ENCODE measurements at places on chromosomes 6 and 20.

- DNase-seq, result no peak
These were observed 4.9 kb downstream of the ELMO2 start for GRCh38 chr20:46401478-46401860.

- DNase-seq, result no peak
These were observed 311.5 kb downstream of the PLCB1 start for GRCh38 chr20:8443464-8444072.

DNA sequence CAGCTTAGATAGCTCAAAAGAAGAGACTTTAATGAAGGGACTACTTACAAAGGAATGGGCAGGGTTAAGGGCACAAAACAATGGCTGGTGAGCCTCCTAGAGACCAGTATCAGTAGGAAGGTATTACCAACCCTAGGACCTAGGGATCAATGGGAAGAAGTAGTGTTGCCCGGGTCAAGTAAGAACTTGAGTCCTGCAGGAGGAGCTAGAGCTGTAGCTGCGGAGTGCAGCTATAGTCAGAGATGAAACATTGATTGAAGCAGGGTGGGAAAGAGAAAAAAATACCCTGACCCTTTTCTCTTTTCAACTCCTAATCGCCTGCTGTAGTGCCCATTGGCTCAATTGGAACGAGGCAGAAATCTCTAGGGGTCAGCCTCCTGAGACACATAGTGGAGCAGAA is 144.0 kb downstream of the FLRT3 start:
- DNase-seq, result no peak

DNA sequence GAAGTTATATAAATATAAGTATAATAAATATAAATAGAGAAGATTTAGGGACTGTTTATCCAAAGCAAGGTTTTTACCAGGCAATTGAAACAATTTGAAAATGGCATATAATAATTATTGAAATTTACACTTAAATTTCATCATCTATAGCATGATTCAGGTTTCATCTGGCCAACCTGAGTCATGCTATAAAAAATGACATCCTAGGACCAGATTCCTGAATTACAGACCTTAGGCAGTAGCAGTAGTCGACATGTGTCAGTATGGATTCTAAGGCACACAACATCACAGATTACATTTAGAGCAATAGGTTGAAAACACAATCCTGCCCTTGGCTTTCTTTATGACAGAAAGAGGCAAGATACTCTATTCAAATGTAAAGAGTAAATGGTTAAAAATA is 592.3 kb downstream of the PHF3 start:
- DNase-seq, result no peak

DNA sequence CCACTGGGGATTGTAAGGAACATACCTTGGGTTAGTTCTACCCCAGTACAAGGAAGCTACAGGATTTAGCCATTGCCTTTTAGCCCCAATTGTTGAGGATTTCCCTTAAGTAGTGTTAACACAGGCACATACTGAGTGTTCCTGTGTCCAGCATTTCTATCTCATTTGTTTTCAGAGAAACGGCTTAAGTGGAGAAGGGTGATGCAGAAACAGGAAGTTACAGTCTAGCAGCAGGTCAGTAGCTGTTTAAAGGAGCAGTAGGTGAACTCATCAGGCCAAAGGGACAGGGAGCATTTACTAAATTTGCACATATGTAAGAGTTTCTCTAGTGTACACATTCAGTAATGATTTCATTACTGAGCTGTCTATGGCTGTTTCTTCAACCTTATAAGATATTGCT is 644.2 kb upstream of the GJE1 start:
- peak; percentile 56 for DNase-seq

DNA sequence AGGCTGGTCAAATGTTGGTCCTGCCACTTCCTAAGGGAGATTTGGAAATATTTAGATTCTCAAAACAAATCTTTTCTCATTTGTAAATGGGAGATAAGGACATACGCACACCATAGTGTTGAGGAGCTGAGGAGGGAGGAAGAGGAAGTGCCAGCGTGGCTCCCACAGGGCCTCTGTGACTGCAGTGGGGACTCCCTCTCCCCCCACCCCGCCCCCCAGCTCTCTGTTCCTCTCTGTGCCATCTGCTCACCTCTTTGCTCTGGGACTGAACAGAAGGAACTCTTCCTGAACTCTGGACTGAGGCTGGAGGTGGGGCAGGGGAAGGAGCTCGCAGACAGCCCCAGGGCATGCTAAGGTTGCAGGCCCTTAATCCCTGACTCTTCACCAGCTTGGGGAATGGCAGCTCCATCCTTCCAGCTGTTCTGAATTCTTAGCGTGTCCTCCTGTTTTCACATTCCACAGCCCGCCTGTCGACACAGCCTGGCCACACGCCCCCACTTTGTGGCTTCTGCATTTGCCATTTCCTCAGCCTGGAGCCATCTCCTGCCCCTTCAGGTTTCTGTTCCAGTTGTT is 11.4 kb downstream of the DDX27 start:
- DNase-seq, result no peak

GRCh38 chr6:65116326-65116725 is 590.7 kb downstream of the EYS start:
- DNase-seq, result no peak

DNA sequence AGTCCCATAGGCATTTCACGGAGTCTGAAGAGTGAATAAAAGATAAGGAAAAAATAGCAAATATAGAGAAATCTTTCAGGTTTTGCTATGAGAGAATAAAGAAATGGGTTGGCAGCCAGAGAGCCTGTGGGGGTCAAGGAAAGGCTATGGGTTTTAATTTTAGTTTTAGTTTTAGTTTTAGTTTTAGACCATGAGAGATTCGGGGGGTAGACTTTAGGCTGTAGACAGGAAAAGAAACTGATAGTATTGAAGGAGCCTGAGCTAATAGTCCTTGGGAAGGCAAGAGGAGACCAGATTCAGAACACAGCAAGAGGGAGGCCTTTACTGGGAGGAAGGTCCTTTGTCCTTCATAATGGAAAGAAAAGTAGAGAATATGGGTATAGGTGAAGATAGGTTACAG is 19.3 kb downstream of the DOP1A start:
- DNase-seq, result no peak

- no peak for DNase-seq
These were observed 143.7 kb upstream of the SLC22A16 start for GRCh38 chr6:110620065-110620464.

- DNase-seq, result no peak
These were observed 49.5 kb downstream of the TRERF1 start for GRCh38 chr6:42402184-42402583.

DNA sequence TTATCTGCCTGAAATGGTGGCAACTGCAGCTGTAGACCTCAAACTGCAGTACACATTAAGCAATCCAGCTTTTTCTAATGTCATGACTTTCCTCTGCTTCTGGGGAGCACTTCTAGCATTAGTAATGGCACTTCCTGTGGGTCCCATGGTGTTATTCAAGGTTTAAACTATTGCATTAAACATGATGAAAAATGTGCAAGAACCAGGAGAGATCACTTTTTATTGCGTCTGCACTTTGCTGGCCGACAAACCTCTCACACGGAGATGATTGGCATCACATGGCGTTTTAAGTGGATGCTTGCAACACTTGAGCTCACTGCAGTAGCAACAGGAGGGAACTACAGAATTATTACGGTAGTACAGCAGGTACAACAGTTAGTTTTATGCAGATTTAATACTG is 148.4 kb downstream of the HIVEP2 start:
- DNase-seq, result no peak

DNA sequence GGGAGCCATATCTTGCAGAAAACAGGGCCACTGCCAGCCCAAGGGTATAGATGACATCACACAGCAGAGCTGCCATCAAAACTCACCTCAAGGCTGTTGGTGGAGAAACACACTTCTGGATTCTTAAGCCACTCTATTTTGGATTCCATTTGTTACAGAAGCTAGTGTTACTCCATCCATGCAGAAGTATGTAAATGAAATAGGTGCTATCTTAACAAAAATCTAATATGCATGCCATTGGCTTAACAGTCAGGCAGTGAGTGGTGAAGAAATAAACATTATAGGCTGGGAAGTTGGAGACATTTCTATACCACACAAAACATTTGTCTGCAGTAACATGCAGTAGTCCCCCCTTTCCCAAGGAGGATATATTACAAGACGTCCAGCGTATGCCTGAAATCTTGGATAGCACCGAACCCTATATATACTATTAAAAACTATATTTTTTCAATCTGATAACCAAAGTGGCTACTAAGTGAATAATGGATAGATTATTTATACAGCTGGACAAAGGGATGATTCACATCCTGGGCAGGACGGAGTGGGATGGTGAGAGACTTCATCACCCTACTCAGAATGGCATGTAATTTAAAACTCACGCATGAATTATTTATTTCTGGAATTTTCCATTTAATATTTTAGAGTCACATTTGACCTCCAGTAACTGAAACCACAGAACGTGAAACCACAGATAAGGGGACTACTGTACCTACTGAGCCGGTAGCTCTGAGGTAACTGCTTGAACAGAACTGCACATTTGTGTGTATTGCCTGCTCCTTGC is 160.0 kb upstream of the PLN start:
- peak; percentile 72 for DNase-seq

DNA sequence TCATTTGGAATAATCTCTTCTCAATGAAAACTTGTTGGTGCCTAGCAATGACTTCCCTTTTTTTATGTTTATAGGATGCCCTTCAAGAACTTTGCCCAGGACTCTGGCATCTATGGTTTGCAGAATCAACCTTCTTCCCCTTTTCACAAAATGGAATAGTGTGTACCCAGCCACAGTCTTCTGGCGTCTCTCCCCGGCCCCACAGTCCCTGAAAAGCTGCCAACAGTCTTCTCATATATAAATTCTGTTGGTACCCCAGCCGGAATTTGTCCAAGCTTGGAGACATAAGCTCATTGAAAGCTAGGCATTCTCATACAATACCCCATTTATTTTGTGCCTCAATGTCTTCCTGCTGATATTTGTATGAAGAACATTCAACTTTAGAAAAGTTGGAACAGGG is 26.4 kb upstream of the MCM3 start:
- DNase-seq, result no peak

GRCh38 chr6:21159465-21159864 is 434.1 kb upstream of the SOX4 start:
- no peak for DNase-seq

- DNase-seq, result no peak
These were observed 191.7 kb downstream of the ESR1 start for GRCh38 chr6:151999194-151999593.

GRCh38 chr6:125810445-125810844 is 19.7 kb downstream of the NCOA7 start:
- DNase-seq, result no peak

DNA sequence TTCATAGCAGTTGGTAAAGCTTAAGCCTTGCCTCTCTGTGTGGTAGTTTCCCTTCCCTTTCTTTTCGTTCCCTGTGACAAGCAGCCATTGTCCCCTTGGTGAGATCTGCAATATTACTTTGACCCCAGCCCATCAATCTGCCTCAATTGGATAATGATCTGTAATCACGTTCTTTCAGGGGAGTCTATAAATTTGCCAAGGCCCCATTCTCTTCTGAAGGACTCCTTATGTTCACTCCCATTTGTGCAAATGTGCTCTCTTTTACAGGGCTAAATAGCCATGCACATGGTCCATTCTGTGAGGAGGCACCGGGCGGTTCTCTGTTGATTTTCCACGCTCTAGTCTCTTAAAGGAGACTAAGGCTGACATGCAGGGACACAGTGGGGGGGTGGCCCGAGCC is 660.4 kb upstream of the SLC35B3 start:
- DNase-seq, result no peak

- DNase-seq, result no peak
These were observed 20.8 kb downstream of the OR2B2 start for GRCh38 chr6:27891320-27891875.

GRCh38 chr6:137271245-137272183 is 52.3 kb upstream of the IFNGR1 start:
- peak; percentile 37 for DNase-seq

GRCh38 chr6:167212713-167213005 is 54.9 kb upstream of the GPR31 start:
- no peak for DNase-seq

GRCh38 chr6:109454496-109455436 is 806 bp downstream of the MICAL1 start:
- DNase-seq, result no peak

- DNase-seq, result peak; percentile 71
These were observed 100.0 kb downstream of the NOL4L start for GRCh38 chr20:32484958-32485769.

DNA sequence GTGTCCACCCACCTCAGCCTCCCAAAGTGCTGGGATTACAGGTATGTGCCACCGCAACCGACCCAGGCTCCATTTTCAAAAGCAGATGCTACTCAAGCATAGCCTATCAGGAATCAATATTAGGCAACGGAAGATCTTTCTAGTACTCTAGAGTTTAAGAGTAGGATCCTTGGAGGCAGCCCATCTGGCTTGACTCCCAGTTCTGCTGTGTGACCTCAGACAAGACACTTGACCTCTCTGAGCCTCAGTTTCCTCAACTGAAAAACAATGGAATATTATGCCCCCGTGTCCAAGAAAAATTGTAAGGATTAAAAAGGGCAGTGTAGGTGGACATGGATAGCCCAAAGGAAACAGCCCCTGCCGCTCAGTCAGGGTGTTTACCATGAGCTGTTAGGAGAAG is 14.5 kb downstream of the ADA start:
- DNase-seq, result no peak

DNA sequence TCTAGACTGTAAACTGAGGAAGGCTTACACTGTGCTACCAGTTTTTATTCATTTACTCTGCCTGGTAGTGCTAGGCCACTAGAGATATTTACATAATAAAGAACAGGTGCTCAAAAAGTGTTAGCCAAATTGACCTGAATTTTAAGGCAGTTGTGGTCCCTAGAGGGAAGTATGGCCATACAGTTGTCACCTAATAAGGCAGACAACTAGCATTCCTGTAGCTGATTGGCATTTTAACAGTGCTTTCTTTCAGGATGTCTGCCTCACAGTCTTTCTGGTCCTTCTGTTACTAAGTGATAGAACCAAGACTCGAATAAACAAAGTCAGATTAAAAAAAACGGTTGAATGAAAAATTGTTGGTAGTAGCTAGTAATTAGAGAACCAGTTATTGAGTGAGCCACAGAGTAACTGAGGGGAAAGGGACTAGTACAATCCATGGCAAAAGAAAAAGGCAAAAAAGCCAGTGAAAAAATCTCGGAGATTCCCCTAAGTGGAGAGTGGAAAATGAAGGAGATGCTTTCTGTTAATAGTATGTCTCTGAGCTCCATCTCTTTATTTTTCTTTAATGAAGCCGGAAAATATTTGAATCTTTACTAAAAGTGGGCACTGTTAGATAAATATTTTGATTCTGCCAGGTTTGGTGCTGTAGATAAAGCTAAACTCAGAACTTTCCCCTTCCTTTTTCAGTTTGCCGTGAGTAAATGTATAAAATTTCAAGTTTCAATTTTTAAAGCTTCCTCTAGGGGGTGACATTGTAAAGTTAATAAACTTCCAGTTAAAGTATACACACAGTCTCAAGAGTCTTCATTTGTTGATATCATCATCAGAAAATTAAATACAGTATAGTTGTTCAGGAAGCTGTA is 9.1 kb downstream of the VTA1 start:
- peak; percentile 1 for DNase-seq
